Hepatocyte (in vitro differentiated cells): ENCODE measurements at places on chromosomes 12 and 14. TPM values are rescaled to one million over a fixed set of nuclear protein-coding genes. Genes with fewer than 3 reads are reported as not detected.
A peak's percentile ranks its signal among the peaks of the same experiment; 100 is the strongest.

DNA sequence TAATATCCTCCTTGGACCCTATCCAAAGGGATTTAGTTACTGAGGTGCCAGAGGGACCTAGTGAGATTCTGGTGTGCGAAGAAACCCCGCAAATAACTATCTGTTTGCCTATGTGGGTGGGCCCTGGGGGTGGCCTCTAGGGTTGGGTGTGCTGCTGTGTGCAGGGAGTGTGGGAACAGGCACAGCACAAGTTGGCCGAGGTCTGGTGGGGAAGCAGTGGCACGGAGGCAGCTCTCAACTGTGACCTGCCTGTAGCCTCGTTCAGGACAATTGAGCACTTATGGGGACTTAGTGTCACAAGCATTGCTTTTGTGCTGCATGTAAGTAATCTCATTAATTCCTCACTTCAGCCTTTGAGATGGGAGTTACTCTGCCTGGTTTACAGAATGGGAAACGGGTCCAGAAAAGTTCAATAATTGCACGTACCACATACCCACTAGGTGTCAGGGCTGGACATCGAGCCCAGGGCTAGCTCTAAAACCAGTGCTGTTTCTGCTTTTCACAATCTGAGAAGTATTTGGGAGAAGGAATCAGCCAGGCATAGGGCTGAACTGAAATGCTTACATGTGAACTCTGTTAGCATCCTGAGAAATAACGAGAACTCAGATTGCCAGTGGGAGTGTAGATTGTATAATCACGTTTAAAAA lies 58.8 kb downstream of the TECPR2 start:
- DNase-seq: no peak

DNA sequence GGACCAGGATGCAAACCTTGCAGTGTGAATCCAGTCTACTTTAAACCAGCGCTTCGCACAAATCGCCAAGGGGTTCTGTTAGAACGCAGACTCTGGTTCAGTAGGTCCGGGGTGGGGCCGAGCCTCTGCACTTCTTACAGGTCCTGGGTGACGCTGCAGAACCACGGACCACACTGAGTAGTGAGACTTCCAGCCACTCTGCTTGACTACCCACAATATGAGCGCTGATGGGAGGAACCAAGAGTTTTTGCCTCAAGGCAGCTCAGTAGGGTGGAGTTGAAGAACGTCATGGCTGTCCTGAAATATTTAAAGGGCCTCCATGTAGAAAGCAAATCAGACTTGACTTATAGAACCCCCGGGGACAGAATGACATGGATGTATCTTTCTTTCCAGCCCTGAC lies 138.0 kb upstream of the CRY1 start:
- no peak for DNase-seq

GRCh38 chr12:65121049-65121955 lies at the start of gene WIF1:
Gene WIF1 (minus strand): TSS chr12:65121305. CDS start chr12:65121191, 114 bp downstream.
- DNase-seq: peak; percentile 55

DNA sequence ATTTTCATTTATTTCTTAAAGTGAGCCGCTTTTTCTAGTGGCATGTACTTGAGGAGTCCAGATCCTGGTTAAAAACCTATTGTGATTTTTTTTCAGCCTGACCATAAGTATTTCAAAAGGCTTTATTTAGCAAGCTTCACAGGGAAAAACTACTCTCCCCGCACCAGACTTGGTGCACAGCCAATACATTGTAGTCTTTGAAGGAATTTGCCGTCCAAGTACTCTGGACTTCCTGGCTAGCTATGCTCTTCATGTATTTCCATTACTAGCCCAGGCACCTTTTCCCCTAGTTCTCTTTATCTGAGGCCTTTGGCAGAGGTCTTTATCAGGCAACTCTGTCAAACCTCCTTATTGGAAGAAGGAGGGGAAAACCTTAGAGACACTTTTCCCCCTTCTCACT lies 234.7 kb downstream of the CCDC91 start:
- DNase-seq: peak; percentile 5

GRCh38 chr12:12916135-12916944 lies 25.0 kb downstream of the GPRC5A start:
- DNase-seq: peak; percentile 86

- DNase-seq: no peak
Measured at GRCh38 chr12:63937378-63938316, 93.1 kb downstream of the SRGAP1 start.

DNA sequence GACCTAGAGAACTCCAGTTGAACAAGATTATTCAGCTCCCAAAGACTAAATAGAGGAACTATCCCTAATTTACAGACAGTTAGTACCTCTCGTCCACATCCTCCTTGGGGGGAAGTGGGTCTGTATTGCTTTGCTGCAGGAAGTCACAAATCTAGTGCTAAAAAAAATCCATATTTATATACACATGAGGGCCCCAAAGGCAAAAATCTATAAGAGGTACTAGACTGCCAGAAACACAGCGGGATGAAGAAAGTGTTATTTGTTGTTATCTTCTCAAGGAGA lies 190.1 kb downstream of the TTC8 start:
- DNase-seq: no peak

DNA sequence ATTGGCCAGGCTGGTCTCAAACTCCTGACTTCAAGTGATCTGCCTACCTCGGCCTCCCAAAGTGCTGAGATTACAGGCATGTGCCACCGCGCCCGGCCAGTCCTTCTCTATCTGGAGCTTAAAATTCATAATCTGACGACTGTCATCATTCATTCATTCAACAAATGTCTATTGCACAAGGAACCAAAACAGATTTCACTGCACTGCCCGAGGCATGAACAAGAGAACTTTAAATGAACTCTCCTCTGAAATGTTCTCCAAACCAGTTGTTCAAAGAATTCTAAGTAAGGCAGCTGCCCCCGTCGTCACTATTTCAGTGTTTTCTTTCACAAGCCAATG lies 44.8 kb upstream of the METAP2 start:
- DNase-seq: peak; percentile 11

DNA sequence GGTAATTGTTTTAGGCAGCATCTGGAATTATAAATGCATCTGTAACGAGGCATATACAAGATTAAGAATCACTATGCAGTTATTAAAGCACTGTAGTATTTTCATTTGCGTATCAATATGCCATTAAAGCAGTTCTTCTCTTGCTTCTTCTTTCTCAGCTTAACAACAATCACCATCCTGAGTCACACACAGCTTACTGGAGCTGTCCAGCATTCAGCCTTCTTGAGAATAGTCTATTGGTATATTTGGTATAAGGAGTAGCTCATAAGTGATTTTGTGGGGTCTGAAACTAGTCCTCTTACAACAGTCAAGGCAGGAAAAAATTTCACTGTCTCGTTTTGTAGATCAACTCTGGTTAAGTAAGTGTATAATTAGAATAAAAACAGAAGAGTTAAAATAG lies 523.0 kb upstream of the FOXG1 start:
- DNase-seq: no peak

NGB gene
- total RNA-seq: not detected in 2 replicates

P2RX7 gene
- total RNA-seq: 0.80 and 0.90 TPM in 2 replicates

RTN1 gene
- total RNA-seq: 1.1 and 1.6 TPM in 2 replicates
